NCI-H2171 treated with DMSO at 0.1 percent for 48 hours (cell line): ENCODE measurements at places on chromosomes 1 and 21.

- DNase-seq = no peak
Observed at GRCh38 chr1:110082477-110082876, 12.0 kb upstream of the ALX3 start.

- DNase-seq = no peak
Observed at GRCh38 chr1:192133350-192133926, 24.8 kb upstream of the RGS18 start.

- DNase-seq = no peak
Observed at GRCh38 chr1:39294531-39294930, 90.0 kb downstream of the MACF1 start.

DNA sequence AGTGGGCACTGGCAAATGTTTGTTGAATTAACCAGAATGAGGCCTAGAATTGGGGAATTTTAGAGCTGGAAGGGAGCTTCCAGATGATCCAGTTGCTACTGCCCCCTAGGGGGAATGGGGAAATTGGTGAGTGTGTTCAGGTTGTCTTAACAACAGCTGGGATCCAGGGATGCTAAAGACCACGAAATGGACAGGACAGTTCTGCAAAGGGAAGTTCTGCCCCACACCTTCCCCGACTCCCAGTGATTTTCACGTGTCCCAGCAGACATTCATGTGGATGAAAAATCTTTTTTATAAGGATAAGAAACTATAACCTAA lies 33.9 kb downstream of the TRIM62 start:
- DNase-seq = no peak

DNA sequence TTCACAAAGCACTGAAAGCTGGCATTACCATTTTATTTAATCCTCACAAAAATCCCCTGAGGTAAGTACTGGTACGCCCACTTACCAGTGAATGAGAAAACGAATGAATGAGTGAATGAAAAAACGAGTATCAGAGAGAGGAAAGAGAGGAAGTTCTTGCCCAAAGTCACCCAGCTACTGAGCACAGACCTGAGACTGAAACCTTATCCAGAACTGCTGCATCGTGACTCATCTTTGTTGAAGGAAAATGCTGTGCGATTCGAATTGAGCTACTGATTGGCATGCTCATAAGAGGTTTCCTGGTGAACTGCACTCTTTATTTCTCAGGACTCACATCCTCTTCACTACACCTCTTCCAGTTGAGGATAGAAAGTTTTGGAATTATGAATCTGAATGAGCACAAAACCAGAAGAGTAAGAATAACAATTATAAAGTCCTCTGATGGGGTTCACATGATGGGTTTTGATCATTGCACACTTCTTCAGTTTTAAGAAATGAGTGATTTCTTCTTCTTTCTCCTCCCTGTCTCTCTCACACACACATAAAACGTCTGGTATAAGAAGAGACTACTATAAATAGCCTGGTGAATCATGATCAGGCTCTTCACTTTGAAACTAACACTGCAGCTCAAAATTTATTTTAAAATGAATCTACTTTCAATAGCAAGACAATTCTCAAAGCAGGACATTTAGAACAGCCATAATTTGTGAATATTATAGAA lies 32.1 kb downstream of the IL12RB2 start:
- DNase-seq = no peak

DNA sequence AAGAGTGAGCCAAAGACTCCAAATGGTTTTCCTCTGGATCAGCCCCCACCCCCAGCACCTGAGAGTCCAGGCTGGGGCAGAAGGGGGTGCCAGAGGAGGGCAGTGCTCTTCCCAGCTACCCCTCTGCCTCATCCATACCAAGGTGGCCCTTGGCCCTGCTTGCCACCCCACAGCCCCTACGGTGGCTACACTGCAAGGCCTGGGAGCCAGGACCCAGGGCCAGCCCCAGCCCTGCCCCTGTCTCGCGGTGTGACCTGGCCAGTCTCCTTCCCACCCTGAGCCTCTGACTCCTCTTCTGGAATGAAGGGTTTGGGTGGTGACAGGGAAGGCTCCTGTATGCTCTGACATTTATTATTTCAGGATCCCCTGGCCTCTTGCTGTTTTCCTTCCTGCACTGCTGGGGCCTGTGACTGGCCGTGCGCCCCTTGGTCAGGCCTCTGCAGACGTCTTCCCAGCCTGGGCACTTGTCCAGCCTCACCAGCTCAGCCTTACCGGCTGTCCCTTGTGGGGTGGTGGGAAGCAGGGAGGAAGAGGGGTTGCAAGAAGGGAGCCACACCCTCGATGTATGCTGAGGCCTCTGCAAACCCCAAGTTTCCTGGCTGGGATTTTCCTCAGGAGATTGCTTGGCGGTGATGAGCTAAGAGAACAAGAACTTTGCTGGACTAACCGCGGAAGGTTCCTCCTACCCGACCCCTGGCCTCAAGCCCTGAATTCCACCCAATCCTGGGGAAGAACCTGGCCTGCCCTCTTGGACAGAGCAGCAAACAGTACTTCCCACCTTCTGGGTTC lies 13.5 kb downstream of the ASAP3 start:
- no peak for DNase-seq
